ENCODE measurements at places on chromosomes 5 and 9.

DNA sequence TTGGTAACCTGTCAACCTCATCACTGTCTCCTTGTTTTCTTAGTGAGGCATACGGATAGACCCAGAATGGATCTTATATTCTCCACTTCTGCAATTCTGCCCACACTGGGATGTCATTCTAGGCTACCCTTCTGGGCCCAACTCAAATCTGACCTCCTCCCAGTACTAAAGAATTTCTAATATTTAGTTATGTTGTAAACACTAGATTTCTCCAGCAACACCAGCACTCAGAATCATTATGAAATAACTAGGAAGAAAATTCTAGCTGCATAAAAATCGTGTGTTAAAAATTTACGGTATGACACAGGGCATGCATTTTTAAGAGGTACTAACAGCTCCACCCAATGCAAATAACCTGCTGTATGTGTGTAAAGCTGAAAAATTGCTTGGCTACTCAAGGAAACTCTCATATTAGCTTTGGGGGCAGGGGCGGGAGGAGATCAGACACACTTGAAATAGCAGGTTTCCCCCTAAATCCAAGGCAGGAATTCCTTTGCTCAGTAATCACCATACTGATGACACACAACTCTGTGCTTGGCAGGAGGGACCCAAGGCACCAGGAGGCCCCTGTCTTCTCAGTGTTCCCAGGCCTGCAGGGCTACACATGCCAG lies 27.3 kb downstream of the MACROH2A1 start:
- ATAC-seq, result no peak

GRCh38 chr5:62143268-62144229 lies 162.5 kb upstream of the KIF2A start:
- no peak for ATAC-seq

GRCh38 chr9:76586390-76587314 lies 127.7 kb downstream of the GCNT1 start:
- no peak for ATAC-seq

DNA sequence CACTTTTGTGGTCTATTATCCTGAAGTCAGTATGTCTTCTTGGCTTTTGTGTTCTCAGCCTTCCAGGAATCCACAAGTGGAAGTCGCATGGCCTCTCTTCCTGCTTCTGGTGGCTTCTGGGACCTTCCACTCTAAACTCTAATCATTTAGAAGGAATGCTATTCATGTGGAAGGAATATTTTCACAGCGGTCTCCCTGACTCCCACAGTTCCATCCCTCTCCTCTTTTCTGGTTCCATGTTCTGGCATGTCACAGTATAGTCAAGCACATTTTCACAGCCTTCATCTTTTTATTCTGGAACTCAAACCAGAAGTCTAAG lies 7.3 kb upstream of the RAI14 start:
- no peak for ATAC-seq
